Caudate nucleus (tissue), 63 donors: ENCODE measurements at places on chromosomes 4 and X.

DNA sequence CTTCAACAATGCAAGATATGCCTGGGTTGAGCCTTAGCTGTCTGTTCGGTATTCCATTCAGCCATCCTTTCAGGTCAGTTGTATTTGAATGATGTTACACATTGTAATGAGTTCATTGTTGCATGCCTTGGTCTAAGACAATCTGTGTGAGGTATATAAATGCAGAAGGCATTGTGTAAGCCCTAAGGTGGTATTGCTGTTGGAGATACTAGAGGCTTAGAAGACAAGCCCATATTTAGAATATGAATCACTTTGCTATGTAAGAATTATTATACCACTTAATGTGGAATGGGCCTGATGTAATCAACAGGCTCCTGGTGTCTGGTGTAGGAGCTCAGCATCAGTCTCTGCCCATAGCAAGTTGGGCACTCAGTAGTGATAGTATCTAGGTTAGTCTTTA, 473.4 kb upstream of the GNPDA2 start:
- DNase-seq, result no peak

GRCh38 chr4:21716531-21716930, 232.0 kb downstream of the KCNIP4 start:
- no peak for DNase-seq

DNA sequence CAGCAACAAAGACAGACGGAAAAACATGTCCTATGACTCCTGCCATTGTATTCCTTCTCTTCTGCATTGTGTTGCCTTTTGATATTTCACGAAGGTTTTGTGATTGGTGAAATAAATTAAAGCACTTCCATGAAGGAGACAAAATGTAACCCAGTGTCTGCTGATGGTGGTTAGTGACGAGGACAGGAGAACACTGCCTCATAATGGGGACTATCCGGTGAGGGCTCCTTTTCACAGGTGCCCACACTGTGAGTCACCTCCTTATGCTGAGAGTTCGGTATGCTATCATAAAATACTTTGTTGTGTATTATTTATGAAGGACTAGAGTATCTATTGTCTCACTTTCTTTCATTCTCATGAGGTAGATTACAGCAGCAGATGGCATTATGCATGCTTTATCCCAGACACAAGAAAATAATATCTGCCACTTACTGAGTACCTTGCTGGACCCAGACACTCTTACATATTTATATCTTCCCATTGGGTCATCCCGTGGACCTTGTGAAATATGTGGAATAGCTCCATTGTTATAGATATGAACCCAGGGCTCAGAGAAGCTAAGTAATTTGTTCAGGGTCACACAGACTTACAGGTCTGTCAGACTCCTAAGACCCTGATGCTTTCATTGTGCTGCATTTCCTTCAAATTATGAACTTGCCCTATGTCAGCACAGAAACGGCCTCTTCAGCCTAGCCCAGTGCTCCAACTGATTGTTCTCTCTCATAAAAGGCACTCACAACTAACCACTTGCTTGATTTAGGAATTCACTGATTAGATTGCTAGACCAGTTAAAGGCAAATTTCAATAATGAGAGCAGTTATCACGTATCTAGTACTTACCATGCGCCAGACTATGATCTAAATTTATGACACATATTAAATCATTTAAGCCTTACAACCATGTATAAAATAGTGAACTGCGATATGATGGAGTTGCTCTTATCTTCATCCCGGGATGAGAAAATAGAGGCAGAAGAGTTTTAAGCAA, 31.2 kb downstream of the PLS3 start:
- DNase-seq, result no peak

DNA sequence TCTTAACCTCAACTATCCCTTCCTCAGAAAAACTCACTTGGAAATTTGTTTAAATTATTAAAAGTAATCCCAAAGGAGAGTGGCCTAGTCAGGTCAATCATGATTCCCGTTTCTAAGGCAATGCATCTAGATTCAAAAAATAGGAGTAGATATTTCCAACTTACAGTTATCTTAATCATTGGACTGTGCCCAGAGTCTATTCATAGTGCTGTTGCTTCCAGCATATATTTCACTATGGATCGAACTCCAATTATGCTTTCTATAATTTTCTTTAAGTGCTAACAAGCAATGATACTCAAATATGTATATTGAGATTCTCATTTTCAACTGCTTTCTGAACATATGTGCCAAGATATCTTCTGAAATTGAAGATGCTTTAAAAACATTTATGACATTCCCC, 229.2 kb upstream of the NWD2 start:
- no peak for DNase-seq

DNA sequence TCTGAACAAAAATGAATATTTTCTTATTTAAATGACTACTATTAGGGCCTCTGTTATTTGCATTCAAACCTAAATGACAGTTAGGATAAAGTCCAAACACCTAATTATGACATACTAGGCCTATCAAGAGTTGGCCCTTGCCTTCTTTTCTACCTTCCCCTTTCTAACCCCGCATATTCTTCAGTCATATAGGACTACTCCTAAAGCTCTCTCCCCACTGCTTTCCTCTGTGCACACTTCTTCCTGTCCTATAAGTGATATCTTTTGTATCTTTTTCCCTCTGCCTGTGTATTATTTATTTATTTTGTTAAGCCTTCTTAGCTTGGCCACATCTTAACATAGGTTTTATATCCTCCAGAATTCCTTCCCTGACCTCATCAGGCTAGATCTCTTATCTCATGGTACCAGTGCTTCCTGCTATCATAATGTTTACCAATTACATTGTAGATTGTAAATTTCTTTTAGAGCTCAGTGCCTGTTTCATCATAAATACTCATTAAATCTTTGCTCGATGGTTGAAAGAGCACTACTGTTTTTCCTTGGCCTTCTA, 22.5 kb downstream of the ERVMER34-1 start:
- DNase-seq, result no peak

GRCh38 chr4:121741751-121742150, 23.2 kb downstream of the SMIM43 start:
- DNase-seq, result no peak

- no peak for DNase-seq
These were observed 29.8 kb downstream of the DYNLT3 start for GRCh38 chrX:37817579-37817978.

GRCh38 chrX:147735364-147735763, 176.4 kb upstream of the FMR1 start:
- no peak for DNase-seq

DNA sequence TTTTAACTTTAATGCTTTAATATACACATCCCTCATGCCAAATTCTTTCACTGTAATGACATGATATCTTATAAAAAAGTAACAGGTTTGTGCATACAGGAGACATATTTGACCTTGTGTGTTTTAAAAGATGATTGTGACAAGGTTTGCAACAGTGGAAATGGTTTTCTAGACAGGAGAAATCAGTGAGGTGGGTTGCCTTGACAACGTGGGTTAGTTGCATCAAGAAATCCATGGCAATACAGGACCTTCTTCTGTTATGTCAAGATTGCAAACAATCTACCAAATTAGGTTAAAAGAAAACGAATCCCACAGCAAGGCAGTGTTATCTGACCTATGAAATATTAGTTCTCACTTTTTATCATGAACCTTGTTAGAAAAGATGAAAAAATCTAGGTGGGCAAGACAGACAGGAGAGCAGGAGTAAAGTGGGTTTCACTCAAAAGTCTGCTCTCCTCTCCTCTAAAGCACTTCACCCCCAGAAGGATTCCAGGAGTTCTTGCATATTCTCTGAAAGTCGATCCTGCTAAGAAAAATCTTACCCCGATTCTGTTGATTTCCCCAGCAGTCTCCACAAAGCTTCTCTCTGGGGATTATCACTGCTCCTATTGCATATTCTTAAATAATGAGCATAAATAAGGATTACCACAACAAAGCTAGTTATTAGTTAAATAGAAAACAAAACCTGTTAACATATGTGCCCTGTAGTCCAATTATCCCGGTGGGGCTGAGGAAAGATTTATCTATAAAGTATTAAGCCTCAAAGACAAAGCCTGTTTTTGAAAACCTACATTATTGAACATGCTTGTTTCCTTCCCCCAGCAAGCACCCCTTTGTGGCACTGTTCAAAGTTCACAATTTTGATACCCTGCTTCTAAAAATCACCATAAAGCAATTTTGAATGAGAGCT, 71.0 kb downstream of the TMA16 start:
- DNase-seq, result no peak

DNA sequence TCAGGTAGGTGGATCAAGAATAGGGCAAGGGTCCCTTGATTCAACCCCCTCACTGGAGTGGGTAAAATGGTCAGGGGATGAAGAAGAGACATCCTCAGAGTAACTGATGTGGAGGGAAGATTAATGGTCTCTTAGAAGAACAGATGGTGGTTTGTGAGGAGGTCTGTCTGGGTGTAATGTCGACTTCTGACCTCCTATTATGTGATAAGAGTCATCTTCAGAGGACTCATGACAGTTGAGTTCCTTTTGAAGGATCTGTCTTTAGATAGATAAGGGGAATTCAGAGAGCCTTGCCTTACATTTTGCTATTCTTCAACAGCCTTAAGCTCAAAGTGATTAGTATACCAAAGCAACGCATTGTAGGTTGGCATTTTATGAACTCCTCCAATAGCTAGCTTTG, 27.1 kb upstream of the MAGEA8 start:
- no peak for DNase-seq

- DNase-seq, result no peak
These were observed 149.5 kb upstream of the SH3RF1 start for GRCh38 chr4:169420291-169420690.

GRCh38 chr4:118087366-118087765, 53.1 kb downstream of the NDST3 start:
- DNase-seq, result no peak

- DNase-seq, result no peak
These were observed 22.3 kb upstream of the C4orf54 start for GRCh38 chr4:99679976-99680375.

DNA sequence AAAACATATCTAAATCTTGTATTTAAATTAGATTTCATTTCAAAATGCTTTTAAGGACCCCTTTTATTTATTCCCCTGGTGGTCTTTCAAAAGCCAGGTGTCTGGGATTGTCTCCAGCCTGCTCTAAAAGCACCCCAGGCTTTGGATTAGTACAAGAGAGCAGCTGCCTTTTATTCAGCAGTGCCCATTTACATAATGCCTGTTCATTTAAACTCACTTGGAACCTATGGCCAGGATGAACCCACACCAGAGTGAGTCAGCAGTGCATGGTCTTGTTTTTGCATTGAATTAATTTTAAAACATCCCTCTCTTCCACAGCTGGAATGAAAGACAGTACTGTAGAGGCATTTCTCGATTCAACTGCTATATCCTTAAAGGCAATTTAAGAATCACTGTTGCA, 64.1 kb upstream of the TENM3 start:
- no peak for DNase-seq

- DNase-seq, result no peak
These were observed 1025.0 kb upstream of the PCDH10 start for GRCh38 chr4:132123870-132124623.

DNA sequence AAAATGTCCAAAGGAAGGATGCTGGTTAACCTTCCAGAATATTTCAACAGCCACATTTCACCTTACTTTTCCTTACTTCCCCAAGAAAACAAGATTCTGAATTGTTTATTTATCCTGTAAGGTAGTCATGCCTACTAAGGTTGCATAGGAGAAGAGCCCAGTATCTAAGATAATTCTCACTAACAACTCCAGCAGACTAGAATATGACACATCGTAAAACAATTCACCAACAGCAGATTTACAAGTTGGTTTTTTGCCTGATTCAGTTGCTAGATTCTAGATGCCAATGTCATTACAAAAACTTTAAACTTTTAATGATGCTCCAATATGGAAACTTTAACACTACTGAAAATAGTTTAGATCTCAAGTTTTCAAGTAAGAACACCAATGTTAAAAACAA, 176.4 kb downstream of the IL13RA2 start:
- no peak for DNase-seq

DNA sequence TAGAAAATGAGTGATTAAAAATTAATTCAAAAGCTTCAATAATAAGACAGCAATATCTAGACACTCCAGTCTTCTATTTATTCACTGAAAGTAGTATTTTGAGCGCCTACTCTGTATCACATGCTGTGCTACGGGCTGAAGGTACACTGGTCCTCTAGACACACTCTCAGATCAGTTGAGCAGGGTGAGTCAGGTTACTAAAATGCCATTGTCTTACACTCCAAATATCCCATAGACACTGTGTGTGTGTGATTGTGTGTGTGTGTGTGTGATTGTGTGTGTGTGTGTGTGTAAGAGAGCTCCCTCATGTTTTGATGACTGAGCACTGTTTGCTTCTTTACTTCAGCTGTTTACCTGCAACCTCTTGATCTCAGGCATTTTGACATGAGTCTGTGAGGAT, 342.8 kb upstream of the BOD1L1 start:
- no peak for DNase-seq

DNA sequence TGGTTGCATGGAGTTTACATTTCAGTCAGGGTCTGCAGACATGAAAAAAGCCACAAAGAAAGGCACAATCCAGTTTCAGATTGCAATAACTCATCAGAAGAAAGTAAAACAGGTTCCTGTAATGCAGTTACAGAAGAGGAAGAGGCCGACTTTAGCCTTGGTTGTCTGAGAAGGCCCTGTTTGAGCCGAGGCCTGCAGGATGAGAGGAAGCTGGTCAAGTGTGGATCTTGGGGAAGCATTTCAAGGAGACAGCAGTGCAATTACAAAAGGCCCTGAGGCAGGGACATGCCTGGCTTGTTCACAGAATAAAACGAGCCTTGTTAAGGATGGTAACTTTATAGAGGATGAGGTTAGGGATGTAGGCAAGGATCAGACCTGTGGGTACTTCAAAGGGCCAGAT, 62.4 kb downstream of the AFF2 start:
- DNase-seq, result no peak

- DNase-seq, result no peak
These were observed 355.7 kb upstream of the GNPDA2 start for GRCh38 chr4:45082101-45082500.

- no peak for DNase-seq
These were observed 64.6 kb downstream of the COX7B2 start for GRCh38 chr4:46844325-46844917.

DNA sequence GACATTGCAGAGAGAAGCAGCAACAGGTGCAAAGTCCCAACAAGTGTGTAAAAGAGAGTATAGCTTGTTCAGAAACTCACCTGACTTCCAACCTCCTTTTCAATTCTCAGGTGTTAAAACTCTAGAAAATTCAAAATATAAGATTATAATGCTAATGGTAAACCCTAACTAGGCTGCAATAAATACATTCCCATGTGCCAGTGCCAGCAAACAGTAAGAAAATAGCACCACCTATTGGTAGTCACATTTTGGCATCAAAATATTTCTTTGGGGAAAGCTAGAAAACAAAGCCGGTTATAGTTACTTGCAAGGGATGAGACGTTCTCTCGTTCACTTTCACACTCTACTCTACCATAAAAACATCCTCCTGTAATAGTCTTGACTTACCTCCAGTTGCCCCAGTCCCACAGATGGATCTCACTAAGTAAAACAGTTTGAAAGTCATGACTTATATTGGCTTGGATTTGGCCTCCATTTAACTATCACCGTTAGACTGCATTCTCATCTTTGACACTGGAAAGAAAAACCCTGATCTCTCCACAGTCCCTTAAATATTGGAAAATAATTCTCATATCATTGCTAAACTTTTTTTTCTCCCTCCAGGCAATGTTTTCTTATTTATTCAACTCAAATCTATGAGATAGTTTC, 9.6 kb downstream of the BMP3 start:
- no peak for DNase-seq

GRCh38 chr4:121062521-121062920, 9.8 kb downstream of the NDNF start:
- DNase-seq, result no peak
